Activated CD8-positive, alpha-beta memory T cell treated with anti-CD3 and anti-CD28 coated beads for 24 hours (primary cell): ENCODE measurements at places on chromosomes 11 and 22.

DNA sequence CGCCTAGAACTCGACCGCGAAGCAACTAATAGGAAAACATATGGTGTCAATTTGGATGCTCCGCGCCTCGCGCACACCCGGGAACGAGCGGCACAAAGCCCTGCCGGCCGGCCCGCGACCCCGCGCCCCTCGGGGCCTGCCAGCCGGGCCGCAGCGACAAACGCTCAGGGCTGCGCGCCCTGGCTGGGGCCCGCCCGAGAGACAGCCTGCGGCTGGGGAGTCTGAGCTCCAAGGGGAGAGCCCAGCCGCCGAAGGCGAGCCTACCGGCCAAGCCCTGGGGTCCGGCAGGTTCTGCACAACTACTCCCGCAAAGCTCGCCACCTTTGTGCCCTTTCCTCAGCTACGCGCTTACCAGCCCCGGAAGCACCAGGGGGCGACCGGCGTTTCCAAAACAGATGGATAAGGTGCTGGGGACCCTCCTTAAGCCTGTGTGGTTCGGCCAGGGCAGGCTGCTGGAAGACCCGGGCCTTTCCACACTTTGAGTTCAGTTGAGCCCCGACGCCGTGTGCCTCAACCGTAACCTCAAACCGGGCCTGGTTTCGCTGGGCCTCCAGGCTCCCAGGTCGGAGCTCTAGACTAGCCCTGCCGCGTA is 6.0 kb downstream of the PAX6 start:
- no peak for DNase-seq

DNA sequence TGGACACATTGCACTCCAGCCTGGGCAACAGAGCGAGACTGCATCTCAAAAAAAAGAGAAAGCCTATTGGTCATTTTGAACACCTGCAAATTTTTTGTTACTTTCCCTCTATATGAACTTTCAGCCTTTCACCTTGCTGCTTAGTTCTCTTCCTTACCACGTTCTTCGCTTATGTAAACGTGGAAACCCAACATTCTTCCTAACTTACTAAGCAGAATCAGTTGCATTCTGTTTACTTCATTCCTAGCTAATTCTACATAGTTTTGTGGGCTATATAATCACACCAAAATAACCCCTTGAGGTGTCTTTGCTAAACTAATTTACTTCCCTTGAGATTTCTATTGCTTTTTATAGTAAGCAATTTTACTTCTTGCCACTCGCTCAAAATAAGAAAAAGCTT is 23.2 kb downstream of the MS4A4A start:
- DNase-seq, result no peak

DNA sequence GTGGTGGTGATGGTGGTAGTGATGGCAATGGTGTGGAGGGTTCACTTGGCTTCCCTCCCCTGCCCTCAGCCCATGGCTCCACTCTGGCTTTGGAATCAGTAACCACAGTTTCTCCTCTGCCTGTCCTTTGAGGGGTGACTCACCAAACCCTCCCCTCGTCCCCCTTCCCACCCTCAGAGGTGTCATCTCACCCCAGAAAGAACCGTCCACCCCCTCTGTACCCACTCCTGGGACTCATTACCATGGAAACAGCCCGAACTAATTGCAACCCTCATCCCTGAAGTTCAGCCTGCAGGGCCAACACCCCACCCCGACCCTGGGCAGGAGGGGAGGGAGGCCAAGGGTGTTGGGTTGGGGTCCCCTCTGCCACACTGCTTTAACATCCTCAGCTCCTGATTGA is 26.6 kb downstream of the PHLDB1 start:
- no peak for DNase-seq

DNA sequence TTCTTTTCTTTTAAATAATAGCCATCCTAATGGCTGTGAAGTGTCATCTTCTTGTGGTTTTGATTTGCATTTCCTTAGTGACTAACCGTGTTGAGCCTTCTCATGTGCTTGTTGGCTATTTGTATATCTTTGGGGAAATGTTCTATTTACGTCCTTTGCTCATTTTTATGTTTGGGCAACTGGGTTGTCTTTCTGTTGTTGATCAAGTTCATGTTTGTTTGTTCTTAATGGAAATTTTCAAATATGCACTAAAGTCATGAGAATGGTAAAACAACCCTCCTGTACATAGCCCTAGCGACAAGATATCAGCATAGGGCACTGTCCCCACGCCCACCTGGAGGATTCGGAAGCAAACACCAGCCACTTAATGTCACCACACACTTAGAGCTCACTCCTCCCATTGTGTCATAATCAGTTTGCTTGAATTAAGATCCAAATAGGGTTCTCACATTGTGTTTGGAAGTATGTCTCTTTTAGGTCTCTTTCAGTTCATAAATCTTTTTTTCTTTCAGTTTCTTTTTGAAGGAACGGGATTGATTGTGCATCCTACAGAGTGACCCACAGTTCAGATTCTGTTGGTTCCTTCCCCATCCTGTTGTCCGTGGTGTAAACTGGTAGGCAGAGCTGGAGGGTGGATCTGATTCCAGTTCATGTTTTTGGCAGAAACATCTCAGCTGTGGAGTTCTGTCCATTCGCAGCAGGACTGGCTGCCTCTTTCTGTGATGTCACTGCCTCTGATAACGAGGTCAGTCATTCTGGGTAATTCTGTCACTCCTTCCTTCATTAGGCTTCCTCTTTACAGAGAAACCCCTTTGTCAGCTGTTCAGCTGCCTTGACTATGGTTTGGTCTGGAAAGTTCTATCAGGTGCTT is 26.4 kb upstream of the ADORA2A start:
- DNase-seq, result no peak

- DNase-seq, result no peak
These were observed 108.2 kb downstream of the RRM1 start for GRCh38 chr11:4202749-4203148.

GRCh38 chr11:75351791-75352587 is 528 bp upstream of the ARRB1 start:
- peak; percentile 78 for DNase-seq

GRCh38 chr11:69244266-69244665 is 49.7 kb upstream of the MYEOV start:
- peak; percentile 46 for DNase-seq

GRCh38 chr11:121134741-121135312 is 33.8 kb downstream of the TECTA start:
- no peak for DNase-seq

GRCh38 chr11:36328966-36329673 is 33.0 kb downstream of the PRR5L start:
- no peak for DNase-seq

DNA sequence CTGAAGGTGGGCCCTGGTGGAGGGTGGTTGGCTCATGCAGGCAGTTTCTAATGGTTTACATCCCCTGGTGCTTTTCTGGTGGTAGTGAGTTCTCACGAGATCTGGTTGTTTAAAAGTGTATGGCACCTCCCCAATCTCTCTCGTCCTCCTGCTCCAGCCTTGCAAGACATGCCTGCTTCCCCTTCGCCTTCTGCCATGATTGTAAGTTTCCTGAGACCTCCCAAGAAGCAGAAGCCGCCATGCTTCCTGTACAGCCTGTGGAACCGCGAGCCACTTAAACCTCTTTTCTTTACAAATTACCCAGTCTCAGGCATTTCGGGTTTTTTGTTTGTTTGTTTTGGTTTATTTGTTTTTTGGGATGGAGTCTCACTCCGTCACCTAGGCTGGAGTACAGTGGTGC is 173.2 kb downstream of the MN1 start:
- DNase-seq, result no peak

DNA sequence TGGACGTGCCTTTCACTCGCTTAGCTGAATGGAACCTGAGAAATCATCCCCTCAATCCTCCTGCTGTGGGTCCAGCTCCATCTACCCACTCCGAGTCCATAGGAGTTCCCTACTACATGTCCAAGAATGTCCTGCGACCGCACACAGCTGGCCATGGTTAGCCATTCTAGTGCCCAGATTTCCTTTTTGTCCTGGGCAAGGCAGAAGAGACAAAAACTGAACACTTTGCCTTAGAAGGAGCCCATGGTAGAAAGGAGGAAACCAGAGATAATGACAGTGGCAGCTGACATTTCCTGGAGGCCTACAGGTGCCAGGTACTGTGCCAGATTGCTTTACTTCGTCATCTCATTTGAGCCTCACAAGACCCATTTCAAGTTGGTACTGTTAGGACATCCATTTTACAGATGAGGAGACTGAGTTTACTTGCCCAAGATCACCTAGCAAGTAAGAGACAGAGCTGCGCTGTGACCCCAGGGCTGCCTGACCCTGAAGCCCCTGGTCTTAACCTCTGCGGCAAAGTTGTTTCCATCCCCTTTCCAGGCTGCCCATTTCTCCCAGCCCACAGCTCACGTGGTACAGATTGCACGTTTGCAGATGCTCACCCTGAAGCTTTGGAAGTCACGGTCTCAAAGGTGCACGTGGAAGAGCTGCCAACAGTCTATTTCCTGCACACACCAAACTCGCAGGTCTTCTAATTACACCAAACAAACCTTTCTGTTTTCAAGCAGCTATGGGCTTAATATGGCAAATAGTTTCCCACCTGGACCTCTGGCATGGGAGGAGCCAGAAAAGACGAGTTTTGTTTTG is 112.7 kb downstream of the ZBTB16 start:
- no peak for DNase-seq

- DNase-seq, result no peak
These were observed 14.0 kb downstream of the RGL4 start for GRCh38 chr22:23704829-23705228.

- DNase-seq, result no peak
These were observed 82.2 kb upstream of the SUSD2 start for GRCh38 chr22:24099071-24099470.
